ENCODE measurements at places on chromosomes 4 and X.

- H3K36me3 ChIP-seq: no peaks in the 10 kb centered on the region
- H3K27me3 ChIP-seq: no peaks in the 10 kb centered on the region
- H3K4me3 ChIP-seq: no peak overlapping the region
- H3K4me1 ChIP-seq: peaks cover 8% of the 10 kb centered on the region
- no peak overlapping the region for H3K27ac ChIP-seq
Measured at GRCh38 chr4:138107023-138107422, 135.1 kb downstream of the SLC7A11 start.

DNA sequence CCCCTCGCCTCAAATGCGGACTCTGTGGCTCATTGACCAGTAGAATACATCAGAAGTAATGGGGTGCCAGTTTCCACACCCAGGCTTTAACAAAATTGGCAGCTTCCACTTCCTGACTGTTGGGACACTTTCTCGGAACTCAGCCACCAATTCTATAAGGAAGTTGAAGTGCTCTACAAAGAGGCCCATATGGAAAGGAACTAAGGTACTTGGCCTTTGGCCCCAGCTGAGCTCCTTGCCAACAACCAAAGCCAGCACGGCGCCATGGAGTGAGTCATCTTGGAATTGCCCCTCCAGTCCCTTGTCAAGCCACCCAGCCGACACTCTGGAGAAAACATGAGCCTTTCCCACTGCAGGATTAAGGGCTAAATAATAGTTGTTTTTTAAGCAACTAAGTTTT is 262.2 kb upstream of the INTU start:
- H3K4me1 ChIP-seq: no peaks in the 10 kb centered on the region
- H3K36me3 ChIP-seq: no peaks in the 10 kb centered on the region
- no peak overlapping the region for H3K27ac ChIP-seq
- no peaks in the 10 kb centered on the region for H3K27me3 ChIP-seq
- no peak overlapping the region for H3K4me3 ChIP-seq

GRCh38 chr4:25904748-25905082 is 9.3 kb upstream of the SMIM20 start:
- no peak overlapping the region for H3K27ac ChIP-seq
- peaks cover 5% of the 10 kb centered on the region for H3K4me1 ChIP-seq
- H3K27me3 ChIP-seq: no peaks in the 10 kb centered on the region
- H3K36me3 ChIP-seq: no peaks in the 10 kb centered on the region

DNA sequence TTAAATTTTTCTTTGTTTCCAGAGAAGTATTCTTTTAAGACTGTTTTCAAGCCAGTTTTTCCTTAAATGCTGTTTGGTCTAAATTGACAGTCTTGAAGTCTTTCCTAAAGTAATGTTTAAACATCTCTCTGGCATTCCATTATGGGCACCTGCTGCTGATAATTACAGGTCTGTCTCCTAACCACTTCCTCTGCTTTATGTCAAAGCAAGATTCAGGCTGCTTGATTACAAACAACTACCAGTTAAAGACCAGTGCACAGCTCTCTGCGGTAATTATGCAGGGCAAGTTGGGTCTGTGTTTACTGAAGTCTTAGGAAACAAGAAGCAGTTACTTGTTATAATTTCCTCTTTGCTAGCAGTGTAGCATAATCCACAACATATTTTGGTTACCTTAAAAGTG is 17.6 kb downstream of the UNC5C start:
- no peaks in the 10 kb centered on the region for H3K36me3 ChIP-seq
- DNase-seq: no peak
- no peak overlapping the region for H3K4me3 ChIP-seq

DNA sequence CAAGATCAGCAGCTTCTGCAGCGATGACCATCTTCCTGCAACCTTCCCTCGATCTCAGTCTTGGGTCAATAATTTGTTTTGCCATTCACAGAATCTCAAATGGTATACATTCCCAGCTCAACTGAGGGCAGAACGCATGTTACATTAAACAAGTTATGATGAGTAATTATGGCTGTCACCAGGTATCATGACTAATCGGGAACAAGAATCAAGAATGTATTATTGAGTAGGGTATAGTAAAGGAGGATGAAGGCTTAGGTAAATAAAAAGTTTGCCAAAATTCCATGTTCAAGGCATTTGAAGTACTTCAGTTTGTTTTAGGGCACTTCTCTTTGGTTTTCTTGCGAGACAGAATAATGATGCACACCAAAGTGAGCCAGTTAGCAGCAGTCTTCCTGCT is 194.1 kb downstream of the SH2D1A start:
- H3K36me3 ChIP-seq: no peaks in the 10 kb centered on the region
- DNase-seq: no peak

DNA sequence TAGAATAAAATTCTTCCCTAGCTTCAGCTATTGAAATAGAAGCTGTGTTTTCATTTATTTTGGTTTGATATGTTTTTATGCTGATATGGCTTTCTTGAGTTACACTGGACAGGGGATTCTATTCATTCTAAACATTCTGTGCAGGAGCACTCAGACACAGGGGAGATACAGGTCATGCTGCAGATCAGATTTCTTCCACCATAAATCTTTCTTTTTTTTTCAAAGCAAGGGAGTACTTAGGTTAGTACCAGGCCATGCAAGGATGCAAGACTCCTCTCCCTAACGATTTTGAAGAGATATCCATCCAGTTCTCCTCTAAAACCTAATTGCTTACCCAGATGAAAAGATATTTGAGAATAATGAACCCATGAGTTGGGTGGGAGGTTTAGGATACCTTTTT is 21.4 kb downstream of the ETDC start:
- H3K36me3 ChIP-seq: no peaks in the 10 kb centered on the region
- H3K27me3 ChIP-seq: peaks cover 7% of the 10 kb centered on the region
- DNase-seq: no peak
- H3K4me3 ChIP-seq: no peak overlapping the region
- H3K27ac ChIP-seq: no peak overlapping the region

GRCh38 chr4:2179717-2180116 is 62.2 kb downstream of the HAUS3 start:
- no peaks in the 10 kb centered on the region for H3K36me3 ChIP-seq
- H3K4me3 ChIP-seq: no peak overlapping the region
- DNase-seq: no peak
- H3K27me3 ChIP-seq: no peaks in the 10 kb centered on the region

DNA sequence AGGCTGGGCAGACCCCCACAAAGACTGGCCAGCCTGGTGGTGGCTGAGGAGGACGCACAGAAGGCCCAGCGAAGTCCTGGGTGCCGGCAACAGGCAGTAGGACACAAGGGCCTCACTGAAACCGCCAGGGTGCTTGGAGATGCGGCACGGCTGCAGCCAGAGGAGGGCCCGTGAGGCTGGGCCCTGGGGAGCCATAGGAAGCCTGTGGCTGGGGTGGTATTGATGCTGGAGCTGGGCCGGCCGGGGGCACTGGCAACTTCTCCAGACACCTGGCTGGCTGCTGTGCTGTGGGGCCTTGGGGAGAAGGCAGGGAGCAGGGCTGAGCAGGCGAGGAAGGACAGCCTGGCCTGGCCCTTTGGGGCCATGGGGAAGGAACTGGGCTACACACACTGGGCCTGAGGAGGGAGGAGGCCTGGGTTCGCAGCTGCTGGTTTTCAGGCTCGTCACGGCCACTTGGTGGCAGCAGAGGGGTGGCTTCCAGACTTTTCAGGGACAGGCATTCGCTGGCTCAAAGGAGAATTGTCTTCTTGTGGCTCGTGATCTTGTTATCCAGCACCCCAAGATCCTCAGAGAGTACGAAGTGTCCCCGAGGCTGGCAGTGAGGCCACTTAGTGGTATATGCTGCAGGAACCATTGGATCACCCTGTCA is 37.2 kb downstream of the ATP2B3 start:
- peaks cover 10% of the 10 kb centered on the region for H3K27me3 ChIP-seq
- H3K4me3 ChIP-seq: no peak overlapping the region
- no peak overlapping the region for H3K27ac ChIP-seq

DNA sequence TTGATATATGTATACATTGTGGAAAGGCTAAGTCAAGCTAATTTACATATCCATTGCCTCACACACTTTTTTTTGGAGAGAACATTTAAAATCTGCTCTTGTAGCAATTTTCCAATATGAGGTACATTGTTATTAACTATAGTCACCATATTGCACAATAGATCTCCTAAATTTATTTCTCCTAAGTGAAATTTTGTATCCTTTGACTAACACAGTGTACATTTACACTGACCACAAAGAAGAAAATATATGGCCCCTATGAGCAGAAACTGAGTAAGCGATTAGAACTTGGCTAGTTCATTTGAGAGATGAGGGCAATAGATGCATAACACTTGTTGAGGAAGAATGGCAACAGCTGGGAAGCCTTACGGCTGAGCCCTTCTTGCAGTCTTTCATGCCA is 20.3 kb upstream of the GUCY1B1 start:
- no peak overlapping the region for H3K27ac ChIP-seq
- H3K4me3 ChIP-seq: no peak overlapping the region
- no peak for DNase-seq
- no peaks in the 10 kb centered on the region for H3K36me3 ChIP-seq
- H3K27me3 ChIP-seq: no peaks in the 10 kb centered on the region

DNA sequence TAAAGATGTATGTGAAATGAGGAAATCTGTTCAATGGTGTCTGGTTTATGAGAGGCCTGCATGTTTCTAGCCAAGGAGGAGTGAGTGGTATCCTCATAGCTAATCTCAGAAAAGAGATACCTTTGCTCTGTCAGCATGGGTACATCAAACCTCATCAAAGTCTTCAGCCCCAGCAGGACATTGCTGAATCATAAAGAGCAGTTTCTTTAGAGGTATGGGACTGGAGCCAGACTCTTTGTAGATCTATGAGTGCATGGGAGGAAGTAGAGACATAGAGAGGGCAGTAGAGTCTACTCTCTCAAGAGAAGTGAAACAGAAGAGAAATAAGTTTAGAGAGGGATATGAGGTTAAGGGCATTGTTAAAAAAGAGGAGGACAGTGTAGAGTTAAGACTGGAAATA is 1950.9 kb downstream of the ARAP2 start:
- H3K27me3 ChIP-seq: no peaks in the 10 kb centered on the region
- DNase-seq: no peak
- H3K4me1 ChIP-seq: no peaks in the 10 kb centered on the region
- no peak overlapping the region for H3K27ac ChIP-seq
- H3K36me3 ChIP-seq: no peaks in the 10 kb centered on the region
- H3K4me3 ChIP-seq: no peak overlapping the region
